ENCODE measurements at places on chromosomes 5 and 9.

GRCh38 chr9:30348904-30349303, 2035.5 kb upstream of the ACO1 start:
- DNase-seq: no peak

GRCh38 chr5:76402251-76402885, 717 bp upstream of the IQGAP2 start:
- peak; percentile 67 for DNase-seq

- no peak for DNase-seq
Observed at GRCh38 chr9:4375424-4376200, 75.7 kb upstream of the GLIS3 start.

GRCh38 chr5:99033014-99033900, 104.5 kb upstream of the CHD1 start:
- DNase-seq: no peak

DNA sequence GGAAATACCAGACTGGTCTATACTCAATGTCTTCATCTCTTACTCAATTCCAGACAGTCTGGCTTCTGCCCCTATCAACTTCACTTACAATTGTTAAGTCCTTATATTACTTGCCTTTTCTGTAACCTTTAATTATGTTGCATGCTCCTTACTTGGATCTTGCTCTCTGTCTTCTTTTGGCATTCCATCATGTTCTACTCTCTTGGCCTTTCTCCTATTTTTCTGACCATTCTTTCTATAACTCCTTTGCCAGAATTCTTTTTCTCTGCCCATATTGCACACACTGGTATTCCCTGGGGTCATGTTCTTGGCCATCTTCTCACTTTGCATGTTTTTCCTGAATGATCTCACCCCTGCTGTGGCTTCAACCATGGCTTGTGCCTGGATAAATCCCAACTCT, 209.8 kb upstream of the ZNF462 start:
- DNase-seq: no peak

- DNase-seq: no peak
Observed at GRCh38 chr5:2697446-2698200, 53.9 kb downstream of the IRX2 start.

DNA sequence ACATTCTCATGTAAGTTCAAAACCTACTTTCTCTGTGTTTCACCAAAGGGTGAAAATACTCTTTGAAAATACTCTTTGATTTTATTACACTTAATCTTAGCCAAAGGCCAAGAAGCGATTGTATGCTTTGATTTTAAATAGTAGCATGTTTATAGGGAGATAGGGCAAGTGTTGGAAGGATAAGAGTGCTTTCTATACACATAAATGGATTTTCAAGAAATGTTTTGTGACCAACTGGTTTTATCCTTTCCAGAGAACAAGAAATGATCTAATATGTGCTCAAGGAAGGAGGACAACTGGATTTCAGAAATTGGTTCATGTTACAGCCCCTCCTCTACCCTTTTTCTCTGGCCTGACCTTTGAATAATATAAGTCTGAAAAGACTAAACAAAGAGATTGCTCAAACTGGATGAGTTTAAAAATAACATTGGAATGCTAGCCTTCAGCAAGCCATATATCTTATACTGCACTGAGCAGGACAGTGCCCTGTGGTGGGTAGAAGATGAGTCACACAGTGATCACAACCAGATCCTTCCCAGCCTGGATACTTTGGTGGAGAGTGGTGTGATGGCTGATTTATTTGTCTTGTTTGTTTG, 13.1 kb downstream of the PALM2AKAP2 start:
- DNase-seq: no peak

DNA sequence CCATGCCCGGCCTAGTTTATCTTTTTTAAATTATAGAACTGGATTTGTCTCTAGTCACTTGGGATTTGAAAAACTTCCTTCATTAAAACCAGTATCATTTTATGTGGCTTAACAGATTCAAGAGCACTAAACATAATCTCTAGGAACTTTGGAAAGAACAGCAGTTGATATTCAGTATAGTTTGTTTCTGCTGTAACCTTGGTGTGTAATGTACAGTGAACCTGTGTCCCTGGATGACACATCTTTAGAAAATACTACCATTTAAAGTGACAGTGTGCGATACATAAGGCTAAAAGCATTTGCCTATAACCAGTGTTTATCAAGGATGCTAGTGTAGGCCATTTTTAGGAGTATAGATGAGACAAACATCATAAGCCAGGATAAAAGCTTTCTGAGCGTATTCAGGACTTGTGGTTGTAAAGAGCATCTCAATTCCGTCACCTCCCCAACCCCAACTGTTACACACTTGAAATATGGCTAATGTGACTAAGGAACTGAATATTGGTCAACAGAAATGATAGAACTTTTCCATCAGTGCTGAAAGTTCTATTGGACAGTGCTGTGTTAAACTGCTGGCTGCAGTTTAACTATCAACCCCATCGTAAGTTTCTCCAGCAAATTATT, 4.4 kb downstream of the SNX18 start:
- no peak for DNase-seq

DNA sequence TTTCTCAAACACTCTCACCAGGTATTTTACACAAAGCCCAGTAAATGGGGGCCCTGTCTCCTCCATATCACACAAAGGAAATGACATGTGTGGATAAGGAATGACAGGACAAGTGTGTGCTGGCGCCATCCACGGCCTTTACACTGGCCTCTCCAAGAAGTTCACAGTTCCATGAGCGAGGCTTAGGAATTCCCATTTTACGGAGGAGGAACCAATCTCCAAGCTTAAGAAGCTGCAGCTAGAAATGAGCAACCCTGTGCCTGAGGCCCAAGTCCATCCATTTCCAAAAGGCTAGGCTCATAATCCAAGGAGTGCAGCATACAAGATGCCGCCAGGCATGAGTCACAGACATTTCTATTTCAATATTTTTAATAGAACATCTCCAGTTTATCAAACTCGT, 203.4 kb downstream of the AUH start:
- DNase-seq: no peak

DNA sequence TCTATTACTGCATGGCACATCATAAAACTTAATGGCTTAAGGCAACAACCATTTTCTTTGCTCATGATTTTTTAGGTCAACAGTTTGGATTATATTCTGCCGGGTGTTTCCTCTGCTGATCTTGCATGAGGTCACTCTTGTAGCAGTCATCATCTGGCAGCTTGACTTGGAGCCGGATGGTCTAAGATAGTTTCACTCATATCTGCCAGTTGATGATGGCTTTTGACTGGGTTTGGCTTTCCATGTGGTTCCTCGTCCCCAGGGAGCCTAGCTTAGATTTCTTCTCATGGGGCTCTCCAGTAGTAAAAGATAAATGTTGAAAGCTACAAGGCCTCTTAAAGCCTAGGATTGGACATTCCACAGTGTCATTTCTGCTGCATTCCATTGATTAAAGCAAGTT, 27.4 kb downstream of the LNPEP start:
- DNase-seq: no peak

DNA sequence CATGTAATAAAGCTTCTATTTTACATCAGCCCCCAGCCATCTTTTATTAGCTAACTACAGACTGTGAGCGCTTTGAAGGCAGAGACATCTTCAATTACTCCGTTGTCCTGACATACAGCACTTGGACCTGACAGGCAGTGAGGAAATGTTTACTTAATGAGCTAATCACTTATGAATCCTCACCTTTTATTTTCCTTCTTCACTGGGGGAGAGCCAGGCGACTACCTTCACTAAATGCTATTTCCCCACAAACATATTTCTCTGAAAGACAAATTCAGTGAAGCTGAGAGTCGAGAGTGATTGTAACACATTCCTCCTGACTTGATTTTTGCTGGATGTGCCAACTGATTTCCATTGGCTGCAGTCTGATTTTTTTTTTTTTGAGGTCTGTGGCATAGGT, 192.1 kb upstream of the CLINT1 start:
- DNase-seq: no peak

DNA sequence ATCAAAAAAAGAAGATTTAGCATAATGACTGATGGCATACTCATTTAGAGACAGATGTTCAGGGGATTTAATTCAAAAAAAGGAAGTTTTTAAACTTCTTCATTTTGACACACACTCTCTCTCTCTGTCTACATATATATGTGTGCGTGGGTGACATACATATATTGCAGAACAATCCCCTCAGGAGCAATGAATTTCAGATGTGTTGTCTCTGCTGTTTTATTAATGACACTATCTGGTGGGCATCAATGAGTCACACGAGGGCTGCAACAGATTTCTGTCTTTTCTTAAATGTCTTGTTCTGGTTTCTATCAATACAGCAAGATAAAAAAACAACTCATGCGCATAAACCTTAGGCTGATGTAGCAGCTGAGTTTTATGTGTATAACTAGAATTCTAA, 123.5 kb upstream of the SLCO6A1 start:
- no peak for DNase-seq

- DNase-seq: no peak
Observed at GRCh38 chr9:133349965-133350616, 2.1 kb downstream of the RPL7A start.

DNA sequence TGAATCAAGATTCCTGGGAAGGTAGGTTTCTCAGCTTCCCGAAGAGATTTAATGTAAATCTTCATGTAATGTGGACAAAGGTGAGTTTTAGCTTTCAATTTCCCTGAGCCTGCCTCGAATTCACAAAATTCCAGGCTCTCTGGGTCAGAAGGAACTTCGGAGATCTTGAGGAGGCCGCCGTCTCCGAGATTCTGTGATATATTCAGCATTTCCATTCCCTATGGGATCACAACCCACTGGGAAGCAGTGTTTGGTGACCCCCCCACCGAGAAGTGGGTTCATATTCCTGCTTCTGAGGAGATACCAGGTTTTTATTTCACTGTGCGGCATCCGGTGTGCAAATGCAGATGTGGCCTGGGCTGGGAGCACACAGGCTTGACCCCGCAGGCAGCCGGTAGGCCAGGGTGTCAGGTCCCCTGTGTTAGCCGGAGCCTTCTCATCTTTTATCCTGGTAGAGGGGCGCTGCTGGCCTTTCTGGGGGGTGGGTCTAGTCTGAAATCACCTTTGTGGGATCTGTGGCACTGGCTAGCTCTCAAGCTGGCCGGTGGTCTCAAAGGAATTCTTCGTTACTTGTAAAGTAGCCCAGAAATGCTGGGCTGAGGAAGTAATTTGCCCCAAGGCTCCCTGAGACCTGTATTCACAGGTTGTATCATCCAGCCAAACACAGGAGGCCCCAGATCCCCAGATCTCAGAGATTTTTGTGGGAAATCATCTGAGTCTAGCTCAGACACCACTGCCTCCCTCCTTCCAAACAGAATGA, 1.4 kb downstream of the PLEKHG4B start:
- DNase-seq: no peak

GRCh38 chr5:149376104-149376503, 3.0 kb downstream of the IL17B start:
- DNase-seq: no peak

- no peak for DNase-seq
Observed at GRCh38 chr5:115428676-115429075, 115.9 kb downstream of the FEM1C start.

DNA sequence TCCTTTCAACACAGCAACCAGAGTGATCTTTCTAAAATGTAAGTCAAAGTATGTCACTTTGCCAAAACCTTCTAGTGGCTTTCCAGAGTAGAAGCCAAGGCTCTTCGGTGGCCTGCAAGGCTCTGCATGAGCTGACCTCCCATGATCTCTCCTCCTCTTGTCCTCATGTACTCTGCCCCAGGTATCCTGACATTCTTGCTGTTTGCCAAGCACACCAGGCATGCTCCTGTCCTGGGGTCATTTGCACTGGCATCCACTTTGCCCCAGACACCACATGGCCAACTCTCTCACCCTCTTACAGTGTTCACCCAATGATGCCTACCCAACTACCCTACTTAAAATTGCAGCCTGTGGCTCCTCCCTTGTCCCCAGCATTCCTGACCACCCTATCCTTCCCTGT, 86.3 kb downstream of the ZNF618 start:
- DNase-seq: no peak

GRCh38 chr5:175740014-175740413, 82.1 kb downstream of the HRH2 start:
- no peak for DNase-seq

- DNase-seq: no peak
Observed at GRCh38 chr5:160271836-160272235, 40.5 kb downstream of the CCNJL start.

- no peak for DNase-seq
Observed at GRCh38 chr9:98488571-98489312, 220.0 kb downstream of the GABBR2 start.

GRCh38 chr5:142078221-142078620, 30.4 kb upstream of the NDFIP1 start:
- DNase-seq: no peak

DNA sequence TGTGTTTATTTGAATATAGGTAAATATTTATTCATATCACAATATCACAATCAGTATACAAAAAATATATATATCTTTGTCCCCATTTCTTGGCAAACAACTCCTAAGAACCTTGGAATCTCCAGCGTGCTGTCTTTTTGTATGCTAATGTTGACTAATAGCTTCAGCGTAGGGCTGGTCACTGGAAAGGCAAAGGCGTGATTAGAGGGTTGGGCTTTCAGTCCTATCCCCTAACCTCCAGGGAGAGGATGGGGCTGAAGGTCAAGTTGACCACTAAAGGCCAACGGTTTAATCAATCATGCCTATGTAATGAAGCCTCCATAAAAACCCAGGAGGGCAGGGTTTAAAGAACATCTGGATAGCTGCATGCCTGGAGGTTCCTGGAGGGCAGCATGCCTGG, 79.6 kb upstream of the BNC2 start:
- DNase-seq: no peak

GRCh38 chr9:17719053-17719452, 140.2 kb downstream of the SH3GL2 start:
- DNase-seq: no peak

DNA sequence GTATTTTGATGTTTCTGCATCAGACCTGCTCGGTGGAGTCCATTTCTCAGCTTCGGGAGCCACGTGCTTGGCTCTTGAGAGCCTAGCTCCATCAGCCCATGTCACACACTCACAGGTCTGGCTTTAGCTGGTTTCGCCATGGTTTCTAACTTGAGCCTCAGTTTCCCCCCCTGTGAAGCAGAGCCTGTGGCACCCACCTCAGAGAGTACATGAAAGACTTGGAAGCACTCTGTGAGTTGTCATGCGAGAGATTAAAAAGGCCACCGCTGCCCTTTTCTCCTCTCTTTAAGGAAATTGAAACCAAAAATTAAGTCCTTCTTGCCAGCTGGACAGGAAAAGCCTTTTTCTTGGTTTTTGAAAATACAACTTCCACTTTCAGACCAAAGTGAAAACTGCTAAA, 8.8 kb downstream of the TENT4A start:
- no peak for DNase-seq

DNA sequence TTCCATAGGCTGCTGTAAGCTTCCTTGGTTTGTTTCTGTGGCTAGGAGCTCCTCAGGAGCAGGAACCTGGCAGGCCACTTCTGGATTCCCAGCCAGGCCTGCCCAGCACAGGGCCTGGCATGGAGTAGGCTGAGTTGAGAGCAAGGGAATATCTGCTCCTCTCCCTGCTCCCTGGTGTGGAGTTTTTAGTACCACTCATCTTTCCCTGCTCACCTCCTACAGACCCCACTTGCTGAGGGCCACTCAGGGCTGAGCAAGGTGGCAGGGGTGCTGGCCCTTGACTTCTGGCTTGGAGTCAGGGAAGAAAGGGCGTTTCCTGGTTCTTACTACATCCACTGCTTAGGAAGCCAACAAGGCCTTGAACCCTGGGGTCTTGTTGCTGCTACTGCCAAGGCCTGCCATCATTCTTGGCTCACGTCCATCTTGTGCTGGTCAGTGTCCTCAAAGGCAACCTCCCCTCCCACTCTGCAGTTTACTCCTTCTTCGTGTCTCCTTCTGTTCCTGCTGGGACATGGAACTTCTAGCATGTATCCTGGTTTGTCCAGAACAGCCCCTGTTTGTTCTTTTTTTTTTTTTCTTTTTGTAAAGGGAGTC, 54.9 kb downstream of the PSD2 start:
- no peak for DNase-seq

Measured in stimulated activated CD4-positive, alpha-beta T cell treated with anti-CD3 and anti-CD28 coated beads, Interleukin-4, amount 100 ng/mL, for 4 hours (primary cell).